H7 (cell line): ENCODE measurements at places on chromosomes 7 and 10. TPM values are rescaled to one million over a fixed set of nuclear protein-coding genes. Genes with fewer than 3 reads are reported as not detected.

GRCh38 chr10:77717336-77717735 is 79.7 kb upstream of the KCNMA1 start:
- no peak for DNase-seq

DNA sequence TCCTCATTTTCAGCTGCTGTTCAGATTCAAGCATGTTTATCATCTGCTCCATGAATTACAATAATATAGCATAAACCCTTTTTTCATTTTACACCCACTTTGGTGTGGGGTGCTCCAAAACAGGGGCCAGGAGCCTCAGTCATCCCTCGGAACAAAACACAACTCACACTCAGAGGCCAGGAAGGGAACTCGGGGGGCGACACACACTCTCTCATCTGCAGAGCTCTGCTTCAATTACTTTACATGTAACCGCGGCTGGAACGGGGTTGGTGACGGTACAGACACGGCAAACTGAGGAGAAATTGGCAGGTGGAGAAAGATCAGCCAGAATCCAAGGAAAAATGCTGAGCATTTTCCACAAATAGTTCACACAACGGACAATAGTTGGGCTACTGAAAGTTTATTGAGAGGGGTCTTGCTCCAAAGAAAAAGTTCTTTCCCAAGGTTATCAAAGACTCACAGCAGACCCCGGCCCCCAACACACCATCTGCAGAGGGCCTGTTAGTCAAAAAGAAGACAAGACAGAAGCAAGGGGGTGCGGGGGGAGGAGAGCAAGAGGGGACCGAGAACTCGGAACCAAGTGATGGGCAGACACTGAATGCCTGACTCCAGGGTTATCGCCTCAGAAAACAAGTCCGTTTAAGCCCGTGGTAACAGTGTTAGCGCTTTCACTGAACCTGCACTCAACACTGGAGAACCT is 20.5 kb downstream of the DIP2C start:
- DNase-seq: no peak

DNA sequence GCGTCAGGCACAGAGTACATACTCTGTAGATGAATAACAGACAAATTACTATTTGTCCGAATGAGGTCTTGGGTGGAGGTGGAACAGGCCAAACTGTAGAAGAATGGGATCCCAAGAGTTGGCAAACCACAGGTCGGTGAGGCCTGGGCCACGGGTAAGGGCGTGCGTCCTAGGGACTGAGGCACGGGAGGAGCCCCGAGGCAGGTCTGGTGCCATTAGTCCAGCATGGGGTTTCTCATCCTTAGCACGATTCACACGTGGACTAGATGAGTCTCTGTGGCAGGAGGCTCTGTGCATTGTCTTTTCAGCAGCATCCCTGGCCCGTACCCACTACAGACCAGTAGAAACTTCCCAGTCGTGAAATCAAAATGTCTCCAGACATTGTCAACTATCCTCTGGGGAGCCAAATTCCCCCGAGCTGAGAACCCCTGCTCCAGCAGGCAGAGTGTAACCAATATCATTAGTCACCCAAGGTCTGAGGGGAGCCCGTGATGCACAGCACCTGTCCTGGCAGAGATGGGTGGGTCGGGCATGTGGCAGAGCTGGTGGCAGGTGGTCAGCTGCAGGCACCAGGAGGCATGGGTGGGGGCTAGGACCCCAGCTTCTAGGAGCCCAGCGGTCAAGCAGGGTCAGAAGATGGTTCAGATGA is 61.3 kb downstream of the COL13A1 start:
- no peak for DNase-seq

DNA sequence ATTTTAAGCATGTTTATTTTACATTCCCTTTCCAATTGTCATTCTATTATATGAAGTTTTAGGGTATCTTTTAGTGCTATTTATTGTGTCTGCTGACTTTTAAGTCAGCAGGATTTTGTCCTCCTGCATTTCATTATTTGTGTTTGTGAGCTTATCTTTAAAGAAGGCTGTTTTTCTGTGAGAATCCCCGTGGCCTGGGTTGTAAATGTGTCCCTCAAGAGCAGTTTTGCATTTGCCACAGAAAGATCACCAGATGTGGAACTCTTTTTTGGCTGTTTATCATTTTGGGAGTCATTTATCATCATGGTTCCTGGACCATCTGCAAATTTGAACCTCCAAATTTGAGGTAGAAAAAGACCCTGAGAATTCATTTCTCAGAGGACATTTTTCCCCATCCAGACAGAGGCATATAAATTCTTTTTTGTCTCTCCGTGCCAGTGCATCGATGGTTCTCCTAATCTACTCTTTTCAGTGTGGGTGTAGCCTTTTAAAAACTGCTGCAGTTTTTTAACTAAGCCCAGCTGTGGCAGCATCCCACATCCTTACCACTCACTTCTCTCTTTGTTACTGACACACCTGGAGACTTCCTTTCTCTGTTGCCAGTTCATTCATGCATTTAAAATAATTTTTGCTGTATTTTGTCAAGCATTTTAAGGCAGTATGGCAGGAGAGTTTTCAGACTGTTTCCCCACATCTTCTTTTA is 20.1 kb upstream of the MTURN start:
- no peak for DNase-seq

DNA sequence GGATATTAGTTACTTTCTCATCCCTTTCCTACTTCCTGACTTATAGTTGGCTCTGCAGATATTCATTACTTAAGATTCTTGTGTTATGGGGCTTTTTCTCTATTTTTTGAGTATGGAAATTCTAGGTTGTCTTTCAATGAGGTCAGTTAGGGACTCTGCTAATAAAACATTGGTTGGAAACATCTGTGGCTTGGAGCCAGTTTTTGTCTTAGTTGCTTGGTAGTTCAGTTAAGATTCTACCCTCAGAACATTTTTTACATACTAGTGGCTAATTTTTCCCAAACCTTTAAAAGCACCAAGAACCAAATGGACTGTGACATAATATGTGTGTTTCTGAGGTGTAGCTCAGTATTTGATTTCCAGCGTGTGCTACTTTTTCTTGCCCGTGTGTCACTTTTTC is 305.6 kb upstream of the FZD1 start:
- DNase-seq: no peak

- DNase-seq: no peak
Observed at GRCh38 chr10:7625836-7626235, 40.9 kb downstream of the ITIH5 start.

DNA sequence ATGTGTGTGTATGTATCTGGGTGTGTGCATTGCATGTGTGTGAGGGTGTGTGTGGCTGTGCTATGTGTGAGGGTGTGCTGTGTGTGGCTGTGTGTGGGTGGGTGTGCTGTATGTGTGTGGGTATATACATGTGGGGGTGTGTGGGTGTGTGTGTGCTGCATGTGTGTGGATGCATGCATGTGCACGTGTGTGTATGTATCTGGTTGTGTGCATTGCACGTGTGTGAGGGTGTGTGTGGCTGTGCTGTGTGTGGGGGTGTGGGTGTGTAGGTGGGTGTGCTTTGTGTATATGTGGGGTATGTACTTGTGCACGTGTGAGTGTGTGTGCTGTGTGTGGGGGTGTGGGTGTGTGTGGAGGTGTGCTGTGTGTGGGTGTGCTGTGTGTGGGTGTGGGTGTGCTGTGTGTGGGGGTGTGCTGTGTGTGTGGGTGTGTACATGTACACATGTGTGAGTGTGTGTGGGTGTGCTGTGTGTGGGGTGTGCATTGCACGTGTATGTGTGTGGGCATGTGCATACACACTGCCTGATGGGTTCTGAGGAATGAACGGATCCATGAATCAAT is 579.8 kb downstream of the PTPRN2 start:
- DNase-seq: no peak

- DNase-seq: no peak
Observed at GRCh38 chr10:60446070-60446833, 56.6 kb upstream of the ANK3 start.

- no peak for DNase-seq
Observed at GRCh38 chr7:36777062-36777461, 52.8 kb upstream of the AOAH start.

GRCh38 chr7:104642560-104642959 is 314.2 kb downstream of the LHFPL3 start:
- no peak for DNase-seq

DNA sequence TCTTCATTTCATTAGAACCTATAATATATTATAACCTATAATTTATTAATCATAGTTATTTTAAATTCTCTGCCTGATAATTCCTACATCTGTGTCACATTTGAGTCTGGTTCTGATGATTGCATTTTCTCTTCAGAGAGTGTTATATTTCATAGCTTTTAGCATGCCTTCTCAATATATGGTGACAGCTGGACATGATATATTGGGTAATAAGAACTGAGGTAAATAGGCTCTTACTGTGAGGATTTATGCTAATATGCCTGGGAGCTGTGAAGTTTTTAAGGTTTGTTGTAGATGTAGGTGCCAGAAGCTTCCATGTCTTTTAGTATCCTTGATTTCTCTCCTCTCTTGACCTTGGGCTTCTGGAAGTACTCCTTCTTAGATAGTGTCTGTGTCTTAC is 325.9 kb upstream of the SEMA3D start:
- DNase-seq: no peak

- DNase-seq: no peak
Observed at GRCh38 chr7:130293521-130293920, 560 bp downstream of the CPA4 start.

GRCh38 chr10:82847242-82847641 is 972.2 kb downstream of the NRG3 start:
- DNase-seq: no peak

DNA sequence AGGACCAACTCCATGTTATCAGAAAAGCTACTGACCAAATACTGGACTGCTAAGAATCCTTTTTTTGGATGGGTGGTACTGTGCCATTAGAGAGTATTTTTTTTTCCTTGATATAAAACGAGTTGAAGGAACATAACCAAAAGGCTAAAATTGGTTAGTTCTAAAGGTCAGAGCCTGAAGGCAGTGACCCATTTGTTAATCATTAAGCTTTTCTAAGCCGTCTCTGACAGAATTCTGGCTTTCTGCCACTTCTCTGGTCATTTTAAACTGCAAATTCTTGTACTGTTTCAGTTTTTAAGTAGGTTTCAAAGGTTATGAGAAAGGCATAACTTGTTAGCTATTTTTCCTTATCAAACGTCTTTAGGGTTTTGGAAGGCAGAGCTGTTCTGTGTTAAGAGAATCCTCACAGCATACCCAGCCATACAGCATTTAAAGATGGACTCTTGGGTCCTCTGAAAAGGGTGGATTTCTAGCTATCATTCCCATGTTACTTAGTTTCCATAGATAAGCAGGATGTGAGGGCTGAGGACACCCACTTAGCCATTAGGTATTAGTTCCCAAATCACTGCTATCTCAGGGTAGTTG is 196.8 kb downstream of the RNLS start:
- DNase-seq: no peak

DNA sequence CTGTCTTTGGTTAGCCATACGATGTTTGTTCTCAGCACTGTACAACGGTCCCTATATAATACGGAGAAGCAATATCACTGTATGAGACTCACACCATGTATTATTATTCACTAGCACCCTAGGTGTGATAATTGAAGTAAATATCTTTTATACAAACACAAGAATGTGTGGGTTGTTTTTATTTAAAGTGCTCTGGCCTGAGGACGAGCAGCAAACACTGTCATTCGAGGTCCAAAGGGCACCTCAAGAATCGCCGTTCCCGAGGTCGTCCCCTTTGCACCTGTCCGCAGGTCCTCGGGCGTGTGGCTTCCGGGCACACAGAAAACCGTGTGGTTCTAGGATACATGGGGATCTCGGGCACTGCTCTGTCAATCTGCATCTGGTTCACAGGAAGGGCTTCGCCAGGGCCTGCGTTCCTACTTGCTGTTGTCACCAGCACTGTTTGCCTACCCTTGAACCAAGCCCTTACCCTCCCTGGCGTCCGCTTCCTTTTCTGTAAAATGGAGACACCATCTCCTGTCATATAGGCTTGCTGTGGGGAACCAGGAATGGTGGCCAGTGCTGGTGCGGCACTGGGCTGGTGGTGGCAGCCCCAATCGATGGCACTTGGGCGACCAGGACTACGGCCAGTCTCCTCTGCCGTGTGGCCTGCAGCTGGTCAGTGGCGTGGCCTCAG is 28.5 kb upstream of the SH2B2 start:
- DNase-seq: no peak

DNA sequence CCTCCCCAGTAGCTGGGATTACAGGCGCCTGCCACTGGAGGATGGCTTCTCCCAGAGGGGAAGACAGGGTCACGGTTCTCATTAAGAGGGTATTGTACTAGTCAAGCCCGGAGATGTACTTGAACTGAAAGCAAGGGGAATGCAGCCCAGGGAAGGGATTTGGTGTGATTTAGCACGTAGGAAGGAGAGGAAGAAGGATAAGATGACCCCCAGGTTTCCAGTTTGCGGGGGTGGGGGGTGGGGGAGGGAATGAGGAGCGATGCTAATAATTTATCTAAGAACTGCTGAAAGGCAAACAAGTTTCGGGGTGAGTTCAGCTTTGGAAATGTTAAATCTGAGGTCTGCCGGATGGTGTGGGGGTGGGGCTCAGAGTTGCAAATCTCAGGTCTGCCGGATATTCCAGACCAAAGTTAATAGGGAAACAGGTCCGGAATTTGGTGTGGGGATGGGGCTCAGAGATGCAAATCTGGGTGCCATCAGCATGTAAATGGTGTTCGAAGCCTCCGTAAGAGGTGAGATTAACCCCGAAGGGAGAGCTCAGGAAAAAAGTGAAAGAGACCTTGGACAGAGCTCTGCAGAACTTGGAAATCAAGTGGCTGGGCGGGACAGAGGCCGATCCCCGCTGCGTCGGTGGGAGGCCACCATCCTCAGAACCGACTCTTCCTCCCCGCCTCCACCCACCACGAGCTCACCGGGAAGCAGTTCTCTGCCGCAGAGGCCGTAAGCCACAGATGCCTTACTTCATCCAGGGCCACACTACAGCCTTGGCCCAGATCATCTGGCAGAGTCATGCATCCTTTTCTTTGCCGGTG is 1.6 kb upstream of the SEPHS1 start:
- DNase-seq: peak; percentile 80

DNA sequence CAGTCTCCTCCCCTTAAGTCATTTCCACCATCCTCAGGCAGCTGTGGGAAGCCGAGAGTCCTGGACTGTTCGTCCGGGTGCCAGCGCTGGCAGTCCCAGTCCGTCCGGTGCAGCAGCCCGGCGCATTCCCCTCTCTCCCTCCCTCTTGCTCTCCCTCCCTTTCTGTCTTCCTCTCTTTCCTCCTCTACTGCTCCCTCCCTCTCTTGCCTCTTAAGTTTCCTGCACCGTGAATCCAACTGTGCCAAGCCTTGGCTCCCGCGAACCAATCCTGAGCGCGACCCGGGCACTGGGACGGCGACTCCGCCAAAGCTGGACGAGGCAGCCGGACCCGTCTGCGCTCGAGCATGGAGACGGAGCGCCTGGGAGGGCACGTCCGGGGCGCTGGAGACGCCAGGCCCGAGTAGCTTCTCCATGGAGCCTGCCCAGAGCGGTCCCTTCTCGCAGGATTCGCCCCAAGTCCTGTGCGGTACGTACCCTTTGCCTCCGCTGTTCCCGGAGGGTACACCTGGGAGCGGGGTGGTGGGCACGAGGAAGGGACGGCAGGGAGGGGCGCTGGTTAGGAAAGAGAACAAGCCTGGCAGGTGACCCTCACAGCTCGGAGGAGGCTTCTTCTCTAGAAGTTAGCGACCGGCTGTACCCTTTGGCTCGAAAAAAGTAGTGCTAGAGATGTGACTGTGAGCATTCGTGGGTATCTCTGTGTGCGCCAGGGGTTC is 1.0 kb downstream of the NXPH1 start:
- DNase-seq: peak; percentile 83

Gene GOT1
- 35.4 and 48.2 TPM in 2 replicates for total RNA-seq

Gene DGKI
- total RNA-seq: 0.04 and 0.14 TPM in 2 replicates

Gene TMEM176A
- not detected in 2 replicates for total RNA-seq

Gene FRMPD2
- not detected in 2 replicates for total RNA-seq

Gene TEX36
- not detected in 2 replicates for total RNA-seq

Gene ACTL6B
- 0.30 and 0.90 TPM in 2 replicates for total RNA-seq

Gene MAGI2
- total RNA-seq: 6.2 and 8.6 TPM in 2 replicates
